Suprapubic skin (tissue), 4 donors: ENCODE measurements at places on chromosomes 1 and 21.

DNA sequence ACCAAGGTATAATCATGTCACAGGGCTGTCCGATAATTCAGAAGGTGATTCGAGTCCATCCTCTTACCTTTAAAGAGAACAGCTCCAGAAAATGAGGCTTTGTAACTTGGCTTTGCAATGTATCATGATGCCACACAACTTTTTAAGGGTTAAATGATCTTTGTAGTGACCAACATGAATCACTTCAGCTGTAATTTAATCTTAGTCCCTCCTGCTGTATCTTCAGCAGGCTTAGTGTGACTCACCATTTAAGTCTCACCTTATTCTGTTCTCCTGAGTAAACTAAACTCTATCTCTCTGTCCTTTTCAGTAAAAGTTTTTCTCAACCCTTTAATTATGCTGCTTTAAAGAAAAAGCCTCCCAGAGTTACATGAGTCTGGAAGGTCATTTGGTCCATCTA lies 1.9 kb upstream of the HIVEP3 start:
- no peak overlapping the region for H3K27ac ChIP-seq
- H3K36me3 ChIP-seq: no peaks in the 10 kb centered on the region
- H3K27me3 ChIP-seq: no peaks in the 10 kb centered on the region
- H3K4me1 ChIP-seq: peaks cover 32% of the 10 kb centered on the region
- no peak for DNase-seq

DNA sequence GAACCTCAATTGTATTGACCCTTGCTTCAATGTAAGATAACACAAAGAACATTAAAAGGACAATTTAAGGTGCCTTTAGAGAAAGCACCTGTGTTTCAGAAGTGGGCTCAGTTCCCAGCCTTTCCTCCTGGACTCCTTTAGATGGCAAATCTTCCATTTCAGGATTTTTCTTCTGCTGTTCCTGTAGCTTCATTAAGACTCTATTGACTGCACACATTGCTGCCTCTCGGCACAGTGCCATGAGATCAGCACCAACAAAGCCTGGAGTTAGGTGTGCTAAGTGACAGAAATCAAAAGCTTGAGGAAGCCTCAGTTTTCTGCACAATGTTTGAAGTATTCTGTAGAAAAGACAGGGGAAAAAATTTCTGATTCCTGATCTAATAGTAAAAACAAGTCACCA lies 40.6 kb downstream of the NVL start:
- H3K36me3 ChIP-seq: peaks cover 74% of the 10 kb centered on the region
- no peaks in the 10 kb centered on the region for H3K27me3 ChIP-seq
- no peak for DNase-seq
- H3K27ac ChIP-seq: no peak overlapping the region
- H3K4me1 ChIP-seq: no peaks in the 10 kb centered on the region
- no peak overlapping the region for H3K4me3 ChIP-seq

DNA sequence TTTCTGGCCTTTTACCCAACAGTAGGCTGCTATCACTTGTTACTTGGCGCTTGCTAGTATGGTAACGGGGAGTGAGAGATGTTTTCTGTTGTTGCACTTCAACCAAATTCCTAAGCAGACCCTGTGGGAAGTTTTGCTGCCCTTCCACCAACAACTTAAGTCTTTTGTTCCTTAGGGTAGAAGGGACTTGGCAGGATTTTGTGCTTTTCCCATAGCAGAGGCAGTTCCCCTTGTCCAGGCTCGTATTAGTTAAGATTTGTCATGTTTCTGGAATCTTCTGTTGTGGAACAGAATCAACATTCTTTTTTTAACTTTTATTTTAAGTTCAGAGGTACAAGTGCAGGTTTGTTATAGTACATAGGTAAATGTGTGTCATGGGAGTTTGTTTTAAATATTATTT lies 73.2 kb upstream of the SGIP1 start:
- no peak for DNase-seq
- H3K36me3 ChIP-seq: no peaks in the 10 kb centered on the region
- no peaks in the 10 kb centered on the region for H3K27me3 ChIP-seq
- no peaks in the 10 kb centered on the region for H3K4me1 ChIP-seq

- H3K27me3 ChIP-seq: no peaks in the 10 kb centered on the region
- no peak for DNase-seq
- H3K36me3 ChIP-seq: no peaks in the 10 kb centered on the region
- H3K27ac ChIP-seq: no peak overlapping the region
- no peaks in the 10 kb centered on the region for H3K4me1 ChIP-seq
- no peak overlapping the region for H3K4me3 ChIP-seq
Measured at GRCh38 chr1:180116964-180117763, 37.5 kb upstream of the QSOX1 start.

- no peaks in the 10 kb centered on the region for H3K27me3 ChIP-seq
- no peak for DNase-seq
- no peak overlapping the region for H3K27ac ChIP-seq
- no peaks in the 10 kb centered on the region for H3K36me3 ChIP-seq
- H3K4me1 ChIP-seq: no peaks in the 10 kb centered on the region
- no peak overlapping the region for H3K4me3 ChIP-seq
Measured at GRCh38 chr1:75528001-75528400, 82.9 kb downstream of the SLC44A5 start.

DNA sequence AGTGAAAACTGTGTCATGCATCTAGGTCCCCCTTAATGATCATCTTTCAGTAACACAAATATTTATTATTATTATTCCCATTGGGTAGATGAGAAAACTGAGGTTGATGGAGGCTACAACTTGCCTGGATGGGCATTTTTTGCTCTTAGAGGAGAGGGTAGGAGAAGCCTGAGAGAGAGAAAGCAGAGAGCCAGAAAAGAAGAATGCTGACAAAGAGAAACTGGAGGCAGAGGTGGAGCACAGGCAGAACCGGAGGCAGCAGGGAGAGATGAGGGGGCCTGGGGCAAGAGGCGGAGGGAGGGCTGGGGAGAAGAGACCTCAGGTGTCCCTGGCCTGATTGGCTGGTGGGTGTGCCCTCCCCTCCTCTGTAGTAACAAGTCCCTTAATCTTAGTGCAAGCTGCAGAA lies 4.1 kb downstream of the BLACAT1 start:
- H3K4me3 ChIP-seq: no peak overlapping the region
- H3K4me1 ChIP-seq: peaks cover 34% of the 10 kb centered on the region
- no peak for DNase-seq
- H3K27ac ChIP-seq: no peak overlapping the region
- H3K27me3 ChIP-seq: peaks cover 91% of the 10 kb centered on the region

GRCh38 chr1:27318596-27318995 lies 3.4 kb upstream of the TMEM222 start:
- no peak overlapping the region for H3K27ac ChIP-seq
- H3K4me1 ChIP-seq: peaks cover 14% of the 10 kb centered on the region
- no peaks in the 10 kb centered on the region for H3K27me3 ChIP-seq
- DNase-seq: no peak
- no peaks in the 10 kb centered on the region for H3K36me3 ChIP-seq

DNA sequence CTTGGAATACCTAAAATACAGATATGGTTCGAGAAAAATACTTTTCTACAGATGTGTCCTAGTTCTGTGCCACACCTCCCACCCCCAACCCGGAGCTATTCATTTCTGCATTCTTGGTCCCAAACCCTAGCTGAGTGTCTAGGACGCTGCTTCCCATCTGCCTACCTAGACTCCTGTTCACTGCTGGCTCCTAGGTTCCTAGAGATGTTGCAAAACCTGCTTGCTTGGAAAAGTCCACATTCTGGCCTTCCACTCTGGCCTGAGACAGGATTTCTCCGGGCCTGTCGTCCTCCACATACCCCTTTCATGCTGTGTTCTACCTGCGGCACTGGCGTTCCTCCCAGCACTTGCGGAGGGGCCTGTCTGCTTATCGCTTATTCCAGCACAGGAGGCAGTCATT lies 165.8 kb upstream of the CTTNBP2NL start:
- no peaks in the 10 kb centered on the region for H3K36me3 ChIP-seq
- H3K4me1 ChIP-seq: no peaks in the 10 kb centered on the region
- no peak overlapping the region for H3K4me3 ChIP-seq
- H3K27ac ChIP-seq: no peak overlapping the region

DNA sequence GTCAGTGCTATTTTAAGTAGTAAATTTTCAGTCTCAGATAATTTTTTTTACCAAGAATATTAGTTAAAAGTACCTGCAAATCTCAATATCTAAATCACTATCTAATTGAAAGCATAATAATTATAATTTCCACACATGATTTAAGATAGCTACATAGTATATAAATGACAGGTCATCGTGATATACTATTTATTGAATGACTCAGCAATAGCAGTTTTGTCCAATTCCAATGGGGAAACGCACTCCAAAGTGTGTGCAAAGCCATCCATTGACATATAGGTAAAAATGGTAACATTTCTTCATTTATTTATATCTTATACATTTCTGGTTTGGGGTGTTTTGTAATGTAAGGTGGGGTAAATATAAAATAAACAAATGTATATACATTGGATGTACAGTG lies 19.5 kb downstream of the ADGRL4 start:
- no peak for DNase-seq
- no peak overlapping the region for H3K4me3 ChIP-seq
- no peak overlapping the region for H3K27ac ChIP-seq
- H3K4me1 ChIP-seq: no peaks in the 10 kb centered on the region
- no peaks in the 10 kb centered on the region for H3K36me3 ChIP-seq
- no peaks in the 10 kb centered on the region for H3K27me3 ChIP-seq

DNA sequence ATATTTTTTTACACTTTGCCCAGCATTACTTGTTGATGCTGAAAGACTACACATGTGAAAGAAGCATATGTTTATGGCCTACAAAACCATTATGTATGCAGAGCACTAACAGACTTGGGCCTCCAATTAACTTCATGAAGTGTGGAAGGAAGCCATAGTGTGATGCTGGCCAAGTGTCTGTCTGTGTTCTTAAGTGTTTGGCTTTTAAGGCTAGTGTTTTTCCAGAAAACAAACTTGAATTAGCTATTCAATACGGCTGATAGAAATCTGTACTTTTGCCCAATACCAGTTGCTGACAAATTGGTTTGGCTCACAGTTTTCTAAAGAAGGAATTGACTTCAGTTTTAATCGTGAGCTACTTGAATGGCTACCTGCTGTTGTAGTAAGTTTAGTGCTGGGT lies 136.1 kb downstream of the ADGRL2 start:
- no peak for DNase-seq
- no peaks in the 10 kb centered on the region for H3K27me3 ChIP-seq
- H3K27ac ChIP-seq: no peak overlapping the region
- no peak overlapping the region for H3K4me3 ChIP-seq

- no peak overlapping the region for H3K4me3 ChIP-seq
- DNase-seq: no peak
- no peak overlapping the region for H3K27ac ChIP-seq
- no peaks in the 10 kb centered on the region for H3K27me3 ChIP-seq
Measured at GRCh38 chr1:66996018-66996682, 57.8 kb downstream of the SLC35D1 start.

DNA sequence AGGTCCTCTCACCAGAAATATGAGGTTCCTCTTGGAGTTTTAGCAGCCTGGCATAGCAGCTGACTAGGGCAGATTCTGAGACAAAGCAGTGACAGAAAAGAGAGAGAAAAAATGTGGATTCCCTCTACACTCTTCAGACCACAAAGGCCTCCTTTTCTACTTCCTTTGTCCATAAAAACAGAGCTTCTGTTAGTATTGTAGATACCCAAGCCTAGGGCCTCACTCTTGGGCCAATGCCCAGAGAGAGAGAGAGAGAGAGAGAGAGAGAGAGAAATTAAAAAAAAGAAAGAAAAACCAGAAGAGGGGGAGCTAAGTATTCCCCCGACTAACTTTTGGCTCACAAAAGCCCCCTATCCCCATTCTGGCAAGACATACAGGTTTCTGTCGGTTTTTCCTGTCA lies 2.4 kb upstream of the ZRANB2 start:
- no peaks in the 10 kb centered on the region for H3K36me3 ChIP-seq
- DNase-seq: no peak
- no peak overlapping the region for H3K4me3 ChIP-seq
- H3K27me3 ChIP-seq: peaks cover 3% of the 10 kb centered on the region
- H3K27ac ChIP-seq: no peak overlapping the region

DNA sequence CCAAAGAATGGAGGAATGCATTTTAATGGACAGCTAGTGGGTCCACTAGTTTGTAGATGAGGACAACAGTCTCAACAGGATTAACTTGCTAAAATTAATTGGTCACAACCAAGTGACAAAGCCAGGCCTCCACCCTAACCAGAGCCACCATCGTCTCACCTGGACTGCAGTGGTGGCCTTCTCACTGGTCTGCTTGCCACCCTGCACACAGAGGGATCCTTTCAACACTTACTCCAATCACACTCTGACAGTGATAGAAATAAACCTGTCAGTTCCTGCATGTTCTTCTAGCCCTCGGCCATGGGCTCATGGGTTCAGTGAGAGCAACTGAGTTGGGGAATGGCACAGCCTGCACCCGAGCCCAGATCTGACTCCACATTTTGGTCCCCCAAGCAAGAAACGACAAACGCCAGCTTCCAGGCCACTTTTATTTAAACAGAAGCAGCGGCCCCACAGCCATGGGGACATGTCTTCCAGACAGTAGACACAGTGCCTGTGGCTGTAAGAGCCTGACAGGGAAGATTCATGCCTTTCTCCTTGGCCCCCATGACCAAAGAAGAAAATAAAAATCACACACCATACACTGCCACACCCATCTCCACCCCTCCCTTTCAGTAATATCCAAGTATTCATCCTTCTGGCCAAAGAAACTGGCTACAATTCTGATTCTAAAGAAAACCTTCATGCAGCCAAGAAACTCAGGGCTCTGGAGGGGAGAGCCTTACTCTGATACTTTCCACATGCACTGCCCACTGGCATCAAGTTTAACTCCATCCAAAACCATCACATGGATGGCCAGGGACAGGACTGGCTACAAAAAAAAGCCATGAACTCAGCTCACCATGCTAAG lies 37.6 kb downstream of the DHCR24 start:
- no peaks in the 10 kb centered on the region for H3K27me3 ChIP-seq
- peaks cover 33% of the 10 kb centered on the region for H3K4me1 ChIP-seq
- peak; percentile 21 for DNase-seq
- H3K4me3 ChIP-seq: no peak overlapping the region
- H3K27ac ChIP-seq: peak overlapping the region; percentile 23
